ENCODE measurements at places on chromosomes 5 and 9. TPM values are rescaled to one million over a fixed set of nuclear protein-coding genes. Genes with fewer than 3 reads are reported as not detected.

GRCh38 chr5:80191991-80192398 is 63.9 kb downstream of the SERINC5 start:
- peak; percentile 58 for DNase-seq

C9orf50 gene
- not detected for total RNA-seq

DNA sequence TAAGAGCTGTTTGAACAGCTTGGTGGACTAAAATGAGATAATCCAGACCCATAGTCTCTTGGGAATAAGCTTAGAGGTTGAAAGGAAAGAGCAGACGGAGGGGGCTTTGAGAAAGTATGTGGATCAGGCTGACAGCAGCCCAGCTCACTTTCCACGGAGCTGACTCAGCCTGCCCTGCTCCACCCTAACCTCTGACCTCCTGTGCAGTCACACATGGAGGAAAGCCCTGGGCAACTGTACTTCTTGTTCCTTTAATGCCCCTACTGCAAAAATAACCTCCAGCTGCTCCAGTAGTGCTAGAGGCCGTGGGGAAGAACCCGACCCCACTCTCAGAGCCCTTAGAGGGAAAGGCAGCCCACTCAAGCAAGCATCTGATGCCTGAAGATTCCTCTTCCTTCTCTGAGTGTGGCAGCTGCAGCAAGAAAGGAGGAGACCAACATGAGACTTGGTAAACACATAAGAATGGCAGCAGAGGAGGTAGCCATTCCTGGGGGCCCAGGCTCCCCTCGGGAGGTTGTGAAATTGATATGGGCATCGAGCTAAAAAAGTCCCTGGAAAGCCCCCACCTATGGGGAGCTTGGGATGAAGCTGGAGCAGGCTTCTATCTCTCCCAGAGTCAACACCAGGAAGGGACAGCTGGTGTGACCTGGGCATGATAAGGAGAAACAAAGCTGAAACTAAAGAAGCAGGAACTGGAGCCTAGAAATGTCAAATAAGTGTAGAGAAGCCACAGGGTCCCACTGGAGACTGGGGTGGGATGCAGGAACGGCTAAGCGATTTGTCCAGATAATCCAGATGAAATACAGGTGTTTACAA is 204.3 kb downstream of the PIK3R1 start:
- no peak for DNase-seq

DNA sequence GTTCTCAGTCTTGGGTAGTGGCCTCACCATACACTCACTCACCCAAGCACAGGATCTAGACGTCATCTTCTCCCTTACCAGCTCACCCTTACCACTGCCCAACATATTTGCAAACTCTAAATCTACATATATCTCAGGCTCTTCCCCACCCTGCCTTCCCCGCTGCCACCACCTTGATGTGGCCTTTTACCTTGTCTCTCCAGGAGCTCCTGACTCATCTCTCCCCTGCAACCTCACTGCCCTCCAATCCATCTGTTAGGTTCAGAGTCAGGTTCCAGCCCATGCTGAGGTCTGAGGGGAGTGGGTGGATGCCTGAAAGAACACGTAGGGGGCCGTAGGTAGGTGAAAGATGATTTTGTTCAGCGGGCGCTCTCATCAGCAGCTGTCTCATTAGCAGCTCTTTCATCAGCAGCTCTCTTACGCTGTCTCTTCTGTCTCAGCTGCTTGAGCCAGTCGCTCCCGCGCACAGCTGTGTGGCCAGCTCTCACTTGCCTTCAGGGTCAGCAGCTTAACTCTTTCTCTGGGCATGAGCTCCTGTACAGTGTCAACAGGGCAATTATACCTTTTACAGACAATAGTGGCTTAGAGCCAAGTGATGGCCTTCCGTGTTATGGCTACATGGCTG is 23.1 kb upstream of the CKMT2 start:
- no peak for DNase-seq

DNA sequence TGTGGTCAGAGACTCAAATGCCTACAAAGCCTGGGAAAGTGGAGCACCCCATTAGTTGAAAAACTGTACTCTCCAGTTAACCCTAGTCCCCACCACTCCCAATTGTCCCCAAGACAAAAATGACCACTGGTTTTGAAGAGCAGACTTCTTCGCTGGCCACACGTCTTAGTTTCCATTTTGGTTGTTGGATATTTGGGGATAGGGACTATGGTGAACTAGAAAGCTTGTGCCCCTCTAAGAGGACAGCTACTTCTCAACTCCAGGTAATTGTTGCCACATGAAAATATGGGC is 109.4 kb upstream of the SPRY4 start:
- DNase-seq, result no peak

MSX2 gene
- total RNA-seq, result not detected

DNA sequence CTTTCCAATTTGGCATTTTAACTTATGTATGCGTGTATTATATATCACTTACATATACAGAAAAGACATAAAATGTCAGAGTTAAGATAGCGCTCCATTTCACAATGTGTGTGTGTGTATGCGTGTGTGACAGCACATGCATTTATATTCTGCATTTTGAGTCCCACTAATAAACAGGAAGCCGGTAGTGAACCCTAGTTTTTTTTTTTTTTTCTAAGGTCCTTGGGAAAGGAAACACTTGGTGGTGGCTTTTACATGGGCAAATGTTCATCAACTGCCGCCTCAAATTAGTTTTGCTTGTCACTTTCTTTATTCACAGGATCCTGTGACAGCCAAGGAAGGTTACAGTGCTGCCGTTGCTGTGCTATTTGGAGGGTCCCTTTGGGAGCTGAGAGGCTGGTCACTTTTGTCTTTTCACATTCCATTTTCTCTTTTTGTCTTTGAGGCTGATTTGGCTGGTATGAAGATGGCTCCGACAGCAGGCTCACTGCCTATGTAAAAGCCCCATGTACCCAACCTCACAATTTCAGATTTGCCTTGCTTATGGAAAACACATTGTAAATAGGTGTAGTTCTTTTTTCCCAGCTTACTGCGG is 298.9 kb downstream of the CSNK1G3 start:
- no peak for DNase-seq

DNA sequence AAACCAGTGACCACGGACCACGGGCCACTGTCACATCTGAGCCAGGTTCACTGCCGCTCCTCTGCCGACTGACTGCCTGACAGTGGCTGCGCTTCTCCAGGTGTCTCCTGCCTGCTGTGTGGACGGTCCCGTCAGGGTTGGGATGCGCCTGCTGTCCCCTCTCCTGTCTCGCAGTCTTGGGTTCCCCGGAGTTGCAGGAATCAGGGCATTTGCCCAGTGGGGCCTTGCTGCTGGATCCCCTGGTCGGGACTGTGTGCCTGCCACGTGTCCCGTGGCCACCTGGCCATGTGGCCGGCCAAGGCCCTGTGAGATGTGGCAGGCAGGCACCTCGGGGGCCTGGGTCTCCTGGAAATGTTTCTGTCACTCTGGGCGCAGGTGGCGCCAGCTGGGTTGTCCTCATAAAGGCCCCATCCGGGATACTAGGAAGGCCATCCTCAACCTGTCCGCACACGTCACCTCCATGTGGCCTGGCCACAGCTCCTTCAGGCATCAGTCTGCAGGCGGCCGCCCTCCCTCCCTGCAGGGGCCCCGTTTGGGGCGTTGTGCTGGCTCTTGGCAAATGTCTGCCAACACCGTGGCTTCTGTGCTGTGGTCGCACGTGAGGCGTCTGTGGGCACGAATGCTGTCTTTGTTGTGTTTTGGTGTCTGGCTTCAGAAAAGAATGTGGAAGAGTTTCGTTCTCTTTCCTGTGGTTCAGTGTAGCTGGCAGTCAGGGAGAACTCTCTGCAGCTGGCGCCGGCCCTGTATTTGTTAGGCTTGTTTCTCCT is 6.4 kb upstream of the TOR4A start:
- no peak for DNase-seq

OTP gene
- total RNA-seq, result not detected

All from CD4-positive, alpha-beta memory T cell (primary cell).